HT-29 (cell line): ENCODE measurements at places on chromosomes 2 and 18.

DNA sequence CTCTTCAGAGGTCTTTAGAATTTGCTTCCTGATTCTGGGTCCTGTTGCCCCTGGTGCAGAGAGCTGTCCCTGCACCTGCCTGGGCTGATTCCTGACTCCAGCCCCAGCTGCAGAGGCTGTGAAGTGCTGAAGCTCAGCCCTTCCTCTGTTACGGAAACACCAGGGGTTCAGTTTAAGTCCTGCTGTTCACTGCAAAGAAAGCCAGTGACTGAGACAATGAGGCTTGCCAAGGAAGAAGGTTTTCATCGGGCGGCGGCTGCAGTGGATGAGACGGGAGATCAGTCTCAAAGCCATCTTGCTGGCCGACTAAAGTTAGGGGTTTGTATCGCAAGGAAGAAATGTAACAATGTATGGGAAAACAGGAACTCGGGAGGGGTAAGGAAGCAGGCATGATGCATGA is 142.4 kb upstream of the ZNF236 start:
- no peak for DNase-seq

DNA sequence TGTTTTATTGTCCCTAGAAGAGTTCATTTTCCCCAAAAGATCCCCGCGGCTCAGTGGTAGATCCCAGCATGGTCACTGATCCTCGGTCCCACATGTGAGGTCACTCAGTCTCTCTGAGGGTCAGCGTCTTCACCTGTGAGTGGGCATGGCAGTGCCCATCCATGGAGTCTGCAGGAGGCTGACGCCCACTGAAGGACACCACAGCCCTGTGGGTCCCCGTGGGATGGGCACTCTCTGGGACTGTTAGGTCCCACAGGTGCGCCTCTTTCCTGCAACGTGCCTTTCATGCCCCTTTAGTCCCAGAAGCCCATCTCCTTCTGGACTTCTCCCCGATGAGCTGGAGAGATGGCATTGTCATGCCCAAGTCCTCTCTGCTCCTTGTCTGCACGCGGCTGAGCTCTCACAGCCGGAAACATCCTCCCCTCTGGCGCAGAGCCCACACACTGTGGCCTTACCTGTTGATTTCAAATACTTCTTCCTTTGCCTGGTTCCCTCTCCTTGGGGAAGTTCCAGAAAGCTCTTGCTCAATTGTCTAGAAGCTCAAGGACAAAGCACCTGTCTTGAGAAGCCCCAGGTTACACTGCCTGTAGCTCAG is 75.9 kb downstream of the PTGR3 start:
- peak; percentile 22 for DNase-seq

- DNase-seq: peak; percentile 79
Measured at GRCh38 chr2:28716265-28716865, 35.3 kb upstream of the PPP1CB start.

DNA sequence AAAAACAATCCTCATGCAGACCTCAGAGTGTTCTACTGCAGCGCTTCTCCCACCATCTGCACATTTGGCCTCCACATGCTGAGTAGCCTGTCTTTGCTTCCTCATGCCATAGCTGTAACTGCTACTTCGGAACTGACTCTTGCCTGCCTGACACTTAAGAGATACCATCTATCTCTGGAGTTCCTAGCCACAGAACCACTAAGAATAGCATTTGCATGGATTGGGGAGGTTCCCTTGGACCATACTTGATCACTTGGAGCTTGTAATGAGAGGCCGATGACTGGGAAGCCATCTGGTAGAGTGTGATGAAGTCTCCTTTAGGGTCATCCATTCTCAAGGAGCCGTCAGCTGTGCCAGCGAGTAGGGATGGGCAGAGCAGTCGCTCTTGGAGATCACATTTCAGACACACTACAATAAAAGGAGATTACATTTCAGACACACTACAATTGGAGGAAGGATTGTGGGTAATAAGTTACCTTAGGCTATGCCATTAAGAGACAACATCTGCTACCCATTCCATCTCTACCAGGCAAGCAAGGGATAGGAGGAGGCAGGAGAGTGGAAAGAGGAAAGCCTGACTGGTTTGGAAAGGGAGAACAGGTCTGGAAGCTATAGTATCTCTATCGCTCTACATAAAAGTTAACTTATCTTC is 21.8 kb downstream of the DOK1 start:
- no peak for DNase-seq
